Osteocyte (in vitro differentiated cells): ENCODE measurements at places on chromosomes 1 and 21. TPM values are rescaled to one million over a fixed set of nuclear protein-coding genes. Genes with fewer than 3 reads are reported as not detected.

The GFI1 gene
- 0.11 and 0.18 TPM in 2 replicates for total RNA-seq

The MYOM3 gene
- total RNA-seq: not detected in 2 replicates

The VANGL2 gene
- total RNA-seq: 16.4 and 17.7 TPM in 2 replicates

The ITGB2 gene
- total RNA-seq: 0.62 and 1.1 TPM in 2 replicates

The MEX3A gene
- 19.8 and 20.7 TPM in 2 replicates for total RNA-seq

The RAB25 gene
- total RNA-seq: not detected in 2 replicates

The OR2T33 gene
- not detected in 2 replicates for total RNA-seq

The ARHGAP30 gene
- not detected in 2 replicates for total RNA-seq

The CNIH3 gene
- total RNA-seq: 4.2 and 5.5 TPM in 2 replicates

The KLHDC9 gene
- total RNA-seq: 3.6 and 3.7 TPM in 2 replicates

The BSND gene
- total RNA-seq: not detected in 2 replicates

The CAMTA1 gene
- total RNA-seq: 68.1 and 81.6 TPM in 2 replicates

DNA sequence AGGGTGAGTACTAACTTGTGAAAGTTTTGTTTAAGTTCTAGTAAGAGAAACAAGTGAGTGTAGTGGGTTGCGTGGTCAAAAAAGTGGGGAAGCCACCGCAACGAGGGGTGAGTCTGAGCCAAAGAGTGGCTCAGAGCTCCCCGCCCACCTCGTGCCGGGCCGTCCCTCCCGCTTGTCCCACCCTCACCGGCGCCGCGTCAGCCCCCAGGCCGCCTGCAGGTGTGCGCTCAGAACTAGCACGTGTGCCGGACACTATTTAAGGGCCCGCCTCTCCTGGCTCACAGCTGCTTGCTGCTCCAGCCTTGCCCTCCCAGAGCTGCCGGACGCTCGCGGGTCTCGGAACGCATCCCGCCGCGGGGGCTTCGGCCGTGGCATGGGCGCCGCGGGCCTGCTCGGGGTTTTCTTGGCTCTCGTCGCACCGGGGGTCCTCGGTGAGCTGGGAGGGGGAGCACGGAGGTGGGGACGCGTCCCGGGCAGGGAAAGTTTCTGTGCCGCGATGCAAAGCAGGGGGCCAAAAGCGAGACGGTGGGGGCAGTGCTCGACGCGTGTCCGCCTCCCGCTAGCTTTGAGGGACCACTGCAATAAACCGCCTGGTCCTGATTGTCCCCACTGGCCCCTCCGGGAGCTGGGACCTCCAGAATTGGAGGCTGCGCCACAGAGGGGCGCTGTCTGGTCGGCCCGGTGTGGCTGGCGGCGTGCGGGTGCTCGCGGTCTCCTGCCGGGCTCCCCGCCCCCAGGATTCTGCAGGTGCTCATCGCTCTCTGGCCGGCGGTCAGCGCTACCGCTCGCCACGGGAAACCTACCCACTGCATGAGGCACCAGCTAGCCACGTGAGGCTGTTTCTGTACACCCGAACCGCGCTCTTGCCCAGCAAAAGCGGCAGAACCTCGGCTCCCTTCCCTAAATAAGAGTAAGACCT lies at the start of gene CR2:
TSS of gene CR2 (plus strand) at position 283 of the 919 bp plus-strand sequence. CDS start at position 374, 91 bp downstream.
- peaks cover 2% of the 10 kb centered on the region for H3K4me1 ChIP-seq
- no peaks in the 10 kb centered on the region for H3K36me3 ChIP-seq
- H3K4me3 ChIP-seq: no peak within 1 kb of the TSS
- no peak within 1 kb of the TSS for H3K27ac ChIP-seq

- no peaks in the 10 kb centered on the region for H3K27me3 ChIP-seq
- peaks cover 16% of the 10 kb centered on the region for H3K4me1 ChIP-seq
- no peak overlapping the region for H3K27ac ChIP-seq
- no peaks in the 10 kb centered on the region for H3K36me3 ChIP-seq
Measured at GRCh38 chr1:22717037-22717760, 6.6 kb downstream of the EPHB2 start.

- H3K4me3 ChIP-seq: peak within 1 kb of the TSS; percentile 91
- H3K27ac ChIP-seq: peak within 1 kb of the TSS; percentile 95
- H3K36me3 ChIP-seq: peaks cover 8% of the 10 kb centered on the region
- no peaks in the 10 kb centered on the region for H3K27me3 ChIP-seq
- DNase-seq: peak; percentile 98
Measured at GRCh38 chr1:225923692-225924555, at the start of gene PYCR2. Gene PYCR2 (minus strand): TSS chr1:225924250. CDS start chr1:225924110, 140 bp downstream.

GRCh38 chr1:197140121-197140520 lies 6.3 kb downstream of the ASPM start:
- H3K4me3 ChIP-seq: no peak overlapping the region
- peak overlapping the region; percentile 69 for H3K27ac ChIP-seq
- H3K27me3 ChIP-seq: no peaks in the 10 kb centered on the region
- H3K4me1 ChIP-seq: peaks cover 64% of the 10 kb centered on the region
- H3K36me3 ChIP-seq: no peaks in the 10 kb centered on the region

- H3K27me3 ChIP-seq: no peaks in the 10 kb centered on the region
- peaks cover 15% of the 10 kb centered on the region for H3K4me1 ChIP-seq
- peaks cover 29% of the 10 kb centered on the region for H3K36me3 ChIP-seq
- DNase-seq: no peak
- no peak overlapping the region for H3K4me3 ChIP-seq
Measured at GRCh38 chr1:179303200-179303785, 9.7 kb downstream of the SOAT1 start.

- H3K27me3 ChIP-seq: peaks cover 9% of the 10 kb centered on the region
- no peak overlapping the region for H3K4me3 ChIP-seq
- H3K36me3 ChIP-seq: no peaks in the 10 kb centered on the region
- DNase-seq: no peak
- H3K27ac ChIP-seq: no peak overlapping the region
- H3K4me1 ChIP-seq: no peaks in the 10 kb centered on the region
Measured at GRCh38 chr1:69088571-69088970, 479.2 kb upstream of the LRRC7 start.

DNA sequence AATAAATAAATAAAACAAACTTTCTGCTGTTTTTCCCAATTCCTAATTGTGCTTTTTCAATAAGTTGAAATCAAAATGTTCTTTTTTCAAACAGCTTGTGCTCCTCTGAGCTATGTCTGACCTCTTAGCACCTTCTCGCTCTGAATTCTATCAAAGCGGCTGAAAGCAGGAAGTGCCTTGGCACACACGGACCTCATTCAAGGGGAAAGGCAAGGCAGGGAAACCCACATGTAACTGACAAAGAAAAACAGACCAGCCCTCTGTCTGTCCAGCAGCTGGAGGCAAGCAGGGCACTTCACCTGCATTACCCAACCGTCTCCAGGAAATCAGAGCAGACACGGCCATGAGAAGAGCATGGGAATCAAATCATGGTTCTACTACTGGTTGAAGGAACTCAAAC lies 56.7 kb downstream of the PLPP3 start:
- H3K4me1 ChIP-seq: peaks cover 52% of the 10 kb centered on the region
- H3K27me3 ChIP-seq: no peaks in the 10 kb centered on the region
- H3K27ac ChIP-seq: peak overlapping the region; percentile 34
- DNase-seq: no peak
- peaks cover 61% of the 10 kb centered on the region for H3K36me3 ChIP-seq

GRCh38 chr1:119952496-119952895 lies 56.2 kb upstream of the ADAM30 start:
- no peak for DNase-seq
- H3K36me3 ChIP-seq: peaks cover 26% of the 10 kb centered on the region
- no peak overlapping the region for H3K27ac ChIP-seq
- no peaks in the 10 kb centered on the region for H3K27me3 ChIP-seq
- peaks cover 12% of the 10 kb centered on the region for H3K4me1 ChIP-seq

GRCh38 chr1:170729225-170730002 lies 65.5 kb downstream of the PRRX1 start:
- H3K27me3 ChIP-seq: no peaks in the 10 kb centered on the region
- H3K4me3 ChIP-seq: no peak overlapping the region
- peaks cover 19% of the 10 kb centered on the region for H3K4me1 ChIP-seq
- DNase-seq: no peak
- peak overlapping the region; percentile 31 for H3K27ac ChIP-seq
- H3K36me3 ChIP-seq: peaks cover 80% of the 10 kb centered on the region

GRCh38 chr1:154190550-154190949 lies 1.4 kb downstream of the TPM3 start:
- H3K4me1 ChIP-seq: peaks cover 13% of the 10 kb centered on the region
- H3K36me3 ChIP-seq: no peaks in the 10 kb centered on the region
- H3K4me3 ChIP-seq: no peak overlapping the region
- no peak overlapping the region for H3K27ac ChIP-seq
- peaks cover 59% of the 10 kb centered on the region for H3K27me3 ChIP-seq

- no peak overlapping the region for H3K4me3 ChIP-seq
- H3K36me3 ChIP-seq: no peaks in the 10 kb centered on the region
- no peaks in the 10 kb centered on the region for H3K27me3 ChIP-seq
- no peak for DNase-seq
- H3K4me1 ChIP-seq: peaks cover 3% of the 10 kb centered on the region
- H3K27ac ChIP-seq: no peak overlapping the region
Measured at GRCh38 chr1:105072850-105073249, 1323.2 kb downstream of the AMY1C start.

- no peaks in the 10 kb centered on the region for H3K27me3 ChIP-seq
- DNase-seq: no peak
Measured at GRCh38 chr1:89844241-89844807, 23.5 kb downstream of the LRRC8D start.

DNA sequence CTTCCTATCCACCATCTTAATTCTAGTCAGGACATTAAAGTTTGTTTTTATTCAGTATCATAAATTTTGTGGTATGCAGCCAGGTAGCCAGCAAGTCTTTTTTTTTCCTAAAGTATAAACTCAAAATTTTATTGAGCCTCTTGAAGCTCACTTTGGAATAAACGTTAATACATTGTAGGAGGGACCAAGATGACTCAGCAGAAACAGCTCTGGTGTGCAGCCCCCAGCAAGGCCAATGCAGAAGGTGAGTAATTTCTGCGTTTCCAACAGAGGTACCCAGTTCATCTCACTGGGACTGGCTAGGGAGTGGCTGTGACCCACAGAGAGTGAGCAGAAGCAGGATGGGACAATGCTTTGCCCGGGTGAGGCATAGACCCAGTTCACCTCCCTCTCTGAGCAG lies 9.7 kb upstream of the OR2M3 start:
- H3K27ac ChIP-seq: no peak overlapping the region
- no peaks in the 10 kb centered on the region for H3K36me3 ChIP-seq
- H3K27me3 ChIP-seq: no peaks in the 10 kb centered on the region
- no peak overlapping the region for H3K4me3 ChIP-seq
- no peak for DNase-seq

DNA sequence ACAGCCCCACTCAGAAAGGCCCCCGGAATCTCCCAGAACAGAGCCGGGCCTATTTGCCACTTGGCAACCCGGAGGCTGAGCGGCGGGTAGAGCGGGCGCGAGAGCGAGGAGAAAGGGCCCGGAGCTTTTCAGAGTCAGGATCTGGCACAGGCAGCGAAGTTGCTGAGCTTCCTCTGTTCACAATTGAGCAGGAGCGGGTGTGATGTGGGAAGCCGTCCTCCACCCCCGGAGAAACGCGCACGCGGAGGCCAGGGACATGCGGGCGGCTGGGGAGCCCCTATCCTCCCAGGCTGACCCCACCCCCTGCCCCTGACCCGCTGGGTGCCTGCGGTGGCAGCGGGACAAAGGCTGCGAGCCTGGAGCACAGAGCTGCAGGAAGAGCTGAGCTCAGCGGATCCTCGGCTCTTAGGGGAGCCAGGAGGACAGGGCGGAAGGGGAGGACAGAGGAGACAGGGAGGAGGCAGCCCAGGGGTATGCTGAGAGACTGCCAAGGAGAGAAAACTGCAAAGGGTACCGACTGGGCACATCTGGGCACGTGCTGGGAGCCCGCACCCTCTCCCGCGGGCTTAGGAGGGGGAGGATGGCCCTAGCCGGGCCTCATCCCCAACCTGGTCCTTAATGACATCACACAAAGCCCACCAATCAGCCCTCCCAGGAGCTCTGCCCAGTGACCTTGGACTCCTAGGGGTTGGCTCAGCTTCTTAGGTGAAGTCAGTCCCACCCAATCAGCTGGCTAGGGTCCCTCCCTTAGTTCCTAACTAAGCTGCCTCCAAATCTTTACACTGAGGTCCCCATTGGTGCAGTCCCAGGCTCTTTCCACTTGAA lies 9.3 kb downstream of the KIF21B start:
- H3K27ac ChIP-seq: no peak overlapping the region
- H3K36me3 ChIP-seq: no peaks in the 10 kb centered on the region
- peaks cover 2% of the 10 kb centered on the region for H3K27me3 ChIP-seq
- H3K4me1 ChIP-seq: peaks cover 30% of the 10 kb centered on the region

- H3K36me3 ChIP-seq: no peaks in the 10 kb centered on the region
- H3K27me3 ChIP-seq: peaks cover 54% of the 10 kb centered on the region
- H3K4me1 ChIP-seq: peaks cover 19% of the 10 kb centered on the region
Measured at GRCh38 chr1:162072740-162073139, 3.2 kb downstream of the NOS1AP start.

GRCh38 chr1:25890239-25891034 lies 14.9 kb upstream of the PAQR7 start:
- peaks cover 54% of the 10 kb centered on the region for H3K4me1 ChIP-seq
- no peaks in the 10 kb centered on the region for H3K36me3 ChIP-seq
- peak overlapping the region; percentile 98 for H3K27ac ChIP-seq
- H3K4me3 ChIP-seq: peak overlapping the region; percentile 10
- DNase-seq: no peak
- no peaks in the 10 kb centered on the region for H3K27me3 ChIP-seq

DNA sequence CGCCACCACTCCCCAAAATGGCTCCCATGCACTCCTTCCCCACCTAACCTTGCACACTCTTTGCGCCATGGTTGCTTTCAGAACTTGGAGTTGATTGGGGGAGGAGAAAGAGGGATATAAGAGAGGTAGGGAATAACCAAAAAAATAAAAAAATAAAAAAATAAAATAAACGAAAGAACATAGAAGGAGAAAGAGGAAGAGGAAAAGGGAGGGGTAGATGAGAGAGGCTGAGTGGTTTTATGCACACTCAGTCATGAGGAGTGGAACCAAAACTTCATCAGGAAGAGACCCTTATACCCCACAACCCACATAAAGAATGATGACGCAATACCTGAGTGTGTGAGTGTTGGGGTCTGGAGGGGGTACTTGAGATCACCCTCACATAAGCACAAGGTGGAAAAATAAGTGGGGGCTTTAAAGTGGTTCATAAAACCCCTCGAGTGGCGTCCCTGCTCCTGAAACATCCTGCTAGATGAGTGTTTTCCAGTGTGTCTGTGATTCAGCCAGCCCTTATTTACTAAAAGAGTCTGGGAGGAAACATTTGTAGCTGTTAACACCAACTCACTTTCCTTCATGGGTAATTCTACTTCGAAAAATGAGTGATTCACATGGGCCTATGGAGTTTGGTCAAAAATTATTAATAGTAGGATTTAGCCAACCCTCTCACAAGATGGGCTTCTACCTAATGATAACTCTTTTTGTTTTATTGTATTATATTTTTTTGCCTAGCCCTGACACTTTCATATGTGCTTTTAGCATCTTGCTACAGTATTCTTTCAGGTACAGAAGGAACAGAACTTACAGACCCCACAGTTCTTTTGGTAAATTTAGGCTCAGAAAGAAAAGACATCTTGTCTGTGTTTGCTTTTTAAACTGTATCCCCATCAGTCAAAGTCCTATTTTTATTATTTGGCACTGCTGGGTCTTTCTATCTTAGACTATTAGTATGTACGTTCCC lies 5.2 kb downstream of the SLAMF1 start:
- H3K36me3 ChIP-seq: no peaks in the 10 kb centered on the region
- no peaks in the 10 kb centered on the region for H3K4me1 ChIP-seq
- no peak for DNase-seq
- no peaks in the 10 kb centered on the region for H3K27me3 ChIP-seq
- H3K4me3 ChIP-seq: no peak overlapping the region

GRCh38 chr1:113858982-113859381 lies 12.5 kb downstream of the PTPN22 start:
- H3K27me3 ChIP-seq: no peaks in the 10 kb centered on the region
- no peak for DNase-seq
- no peak overlapping the region for H3K4me3 ChIP-seq
- H3K36me3 ChIP-seq: no peaks in the 10 kb centered on the region

GRCh38 chr1:179141592-179142251 lies 59.9 kb downstream of the TOR3A start:
- H3K4me3 ChIP-seq: peak overlapping the region; percentile 78
- no peaks in the 10 kb centered on the region for H3K27me3 ChIP-seq
- DNase-seq: no peak
- H3K36me3 ChIP-seq: peaks cover 13% of the 10 kb centered on the region
- H3K4me1 ChIP-seq: peaks cover 58% of the 10 kb centered on the region
